Non-pigmented ciliary epithelial cell (primary cell): ENCODE measurements at places on chromosomes 12 and 14.

DNA sequence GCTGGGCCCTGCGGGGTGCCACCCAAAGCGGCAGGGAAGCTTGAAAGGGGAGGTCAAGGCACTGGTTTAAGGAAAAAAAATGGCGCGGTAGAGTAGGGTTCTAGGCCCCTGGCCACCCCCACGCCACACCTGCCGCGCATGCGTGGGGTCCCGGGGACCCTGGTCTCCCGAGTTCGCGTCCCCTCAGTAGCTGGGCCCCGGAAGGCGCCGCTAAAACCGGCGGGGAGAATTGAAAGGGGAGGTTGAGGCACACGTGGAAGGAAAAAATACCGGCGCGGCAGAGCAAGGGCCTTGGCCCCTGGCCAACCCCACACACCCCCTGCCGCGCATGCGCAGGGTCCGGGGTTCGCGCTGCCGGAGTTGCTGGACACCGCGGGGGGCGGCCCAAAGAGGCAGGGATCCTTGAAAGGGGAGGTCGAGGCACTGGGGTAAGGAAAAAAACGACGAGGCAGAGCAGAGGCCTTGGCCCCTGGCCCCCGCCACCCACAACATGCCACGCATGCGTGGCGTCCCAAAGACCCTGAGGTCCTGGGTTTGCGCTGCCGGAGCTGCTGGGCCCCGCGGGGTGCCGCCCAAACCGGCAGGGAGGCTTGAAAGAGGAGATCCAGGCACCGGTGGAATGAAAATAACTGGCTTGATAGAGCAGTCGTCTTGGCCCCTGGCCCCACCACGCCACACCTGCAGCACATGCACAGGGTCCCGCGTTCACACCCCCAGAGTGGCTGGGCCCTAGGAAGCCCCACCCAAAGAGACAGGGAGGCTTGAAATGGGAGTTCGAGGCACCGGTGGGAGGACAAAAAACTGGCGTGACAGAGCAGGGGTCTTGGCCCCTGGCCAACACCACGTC is 314.5 kb downstream of the ALG10 start:
- DNase-seq = no peak

GRCh38 chr12:132560614-132561426 is 49.6 kb downstream of the LRCOL1 start:
- DNase-seq = no peak

DNA sequence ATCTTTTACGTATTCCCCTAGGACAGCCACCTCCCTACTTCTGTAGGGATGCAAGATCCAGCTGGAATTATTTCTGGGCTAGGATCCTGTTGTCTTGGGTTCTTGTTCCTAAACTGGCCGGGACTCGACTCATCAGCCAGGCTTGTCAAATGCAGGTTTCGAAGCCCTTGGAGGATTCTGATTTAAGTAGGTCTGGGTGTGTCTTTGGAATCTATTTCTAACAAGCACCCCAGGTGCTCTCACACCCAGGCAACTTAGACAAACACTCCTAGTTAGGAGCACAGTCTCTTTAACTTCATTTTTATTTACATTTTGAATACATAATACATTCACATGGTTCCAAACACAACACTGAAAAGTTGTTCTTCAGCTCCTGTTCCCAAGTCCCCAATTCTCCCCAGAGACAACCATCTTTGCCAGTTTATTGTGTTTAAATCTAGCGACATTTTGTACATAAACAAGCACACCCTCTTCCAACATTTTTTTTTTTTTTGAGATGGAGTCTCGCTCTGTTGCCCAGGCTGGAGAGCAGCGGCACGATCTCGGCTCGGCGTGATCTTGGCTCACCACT is 20.9 kb downstream of the MORN3 start:
- DNase-seq = no peak

- no peak for DNase-seq
Measured at GRCh38 chr12:124098101-124098757, 125.2 kb downstream of the ZNF664 start.

DNA sequence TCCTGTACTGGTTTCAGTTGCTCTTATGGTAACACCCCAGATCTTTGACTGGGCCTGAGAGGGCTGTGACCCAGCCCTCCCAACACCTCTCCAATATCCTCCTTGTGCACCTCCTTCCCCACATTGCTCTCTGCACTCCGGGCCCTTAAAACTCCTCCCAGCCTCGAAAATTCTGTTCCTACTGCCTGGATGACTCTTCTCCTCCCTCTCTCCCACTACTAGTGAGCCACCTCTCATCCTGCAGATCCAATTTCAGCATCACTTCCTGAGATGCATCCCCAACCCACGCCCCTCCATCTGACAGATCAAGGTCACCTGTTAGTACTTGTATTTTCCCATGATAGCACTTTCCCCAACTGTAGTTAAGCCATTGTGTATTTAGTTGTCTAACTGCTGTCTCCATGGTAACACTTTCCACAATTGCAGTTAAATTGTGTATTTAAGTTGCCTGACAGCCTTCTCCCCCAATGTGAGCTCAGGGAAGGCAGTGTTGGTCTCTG is 11.5 kb upstream of the NT5DC3 start:
- no peak for DNase-seq

DNA sequence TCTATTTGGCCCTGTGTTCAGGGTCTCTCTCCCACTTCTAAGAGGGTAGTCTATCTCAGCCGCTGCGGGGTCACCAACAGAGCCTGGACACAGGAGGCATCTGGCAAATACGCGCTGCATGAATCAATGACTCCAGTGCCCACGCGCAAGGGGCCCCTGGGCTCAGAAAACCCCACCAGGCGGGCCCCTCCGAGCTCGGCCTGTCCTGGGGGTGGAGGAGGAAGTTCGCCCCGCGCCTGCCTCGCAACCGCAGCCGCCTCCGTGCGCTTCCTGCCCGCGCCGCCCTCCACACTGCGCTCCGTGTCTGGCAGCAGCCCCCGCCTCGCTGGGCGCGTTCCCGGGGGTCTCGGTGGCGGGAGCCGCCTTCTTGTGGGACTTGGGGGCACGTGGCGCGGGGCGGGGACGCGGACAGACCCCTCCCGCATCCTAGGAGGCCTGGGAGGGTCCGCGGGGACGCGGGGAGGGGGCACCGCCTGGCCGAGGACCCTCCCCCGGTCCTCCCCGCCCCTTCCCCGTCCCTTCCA is 811 bp upstream of the FBRSL1 start:
- DNase-seq = no peak

DNA sequence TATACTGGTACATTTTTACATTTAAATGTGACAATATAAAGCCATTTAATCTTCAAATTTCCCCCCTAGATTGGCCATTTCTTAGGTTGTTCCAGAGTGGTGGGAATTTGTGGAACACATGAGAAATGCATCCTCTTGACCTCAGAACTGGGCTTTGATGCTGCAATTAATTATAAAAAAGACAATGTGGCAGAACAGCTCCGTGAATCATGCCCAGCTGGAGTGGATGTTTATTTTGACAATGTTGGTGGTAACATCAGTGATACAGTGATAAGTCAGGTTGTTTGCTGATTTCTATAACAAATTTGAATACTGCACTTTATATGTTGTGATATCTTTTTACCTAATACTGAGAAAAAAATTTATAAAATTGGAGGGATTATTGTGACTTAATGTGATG is 7.6 kb upstream of the ZNF410 start:
- no peak for DNase-seq

DNA sequence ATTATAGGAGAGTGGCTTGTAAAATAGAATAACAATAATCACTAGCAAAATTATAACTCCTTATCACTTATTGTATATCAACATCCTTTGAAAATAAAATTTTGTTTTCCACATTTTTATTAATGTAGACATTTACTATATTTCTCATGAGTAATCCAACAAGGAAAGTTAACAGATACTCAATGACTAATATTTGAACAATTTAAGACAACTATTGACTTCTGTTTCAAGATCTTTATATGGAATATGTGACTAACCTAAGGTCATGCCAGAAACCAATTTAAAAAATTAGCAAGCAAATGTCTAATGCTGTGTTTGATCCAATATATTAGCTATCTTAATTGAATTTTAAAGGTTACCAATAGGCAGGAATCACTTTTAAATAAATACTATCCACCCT is 638.5 kb upstream of the FLRT2 start:
- DNase-seq = no peak

GRCh38 chr14:38250331-38250730 is 5.6 kb downstream of the CLEC14A start:
- no peak for DNase-seq

DNA sequence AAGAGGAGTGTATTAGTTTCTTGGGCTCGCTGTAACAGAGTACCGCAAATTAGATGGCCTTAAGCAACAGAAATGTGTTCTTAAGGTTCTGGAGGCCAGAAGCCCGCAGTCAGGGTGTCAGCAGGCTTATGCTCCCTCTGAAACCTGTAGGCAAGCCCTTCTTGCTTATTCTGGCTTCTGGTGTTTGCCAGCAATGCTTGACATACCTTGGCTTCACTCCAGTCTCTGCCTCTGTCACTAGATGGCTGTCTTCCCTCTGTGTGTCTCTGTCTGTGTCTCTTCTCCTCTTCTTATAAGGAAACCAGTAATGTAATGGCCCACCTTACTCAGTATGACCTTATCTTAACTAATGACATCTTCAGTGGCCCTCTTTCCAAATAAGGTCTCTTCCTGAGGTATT is 85.1 kb downstream of the DERA start:
- no peak for DNase-seq

- no peak for DNase-seq
Measured at GRCh38 chr12:106329231-106329982, 26.9 kb downstream of the TCP11L2 start.

DNA sequence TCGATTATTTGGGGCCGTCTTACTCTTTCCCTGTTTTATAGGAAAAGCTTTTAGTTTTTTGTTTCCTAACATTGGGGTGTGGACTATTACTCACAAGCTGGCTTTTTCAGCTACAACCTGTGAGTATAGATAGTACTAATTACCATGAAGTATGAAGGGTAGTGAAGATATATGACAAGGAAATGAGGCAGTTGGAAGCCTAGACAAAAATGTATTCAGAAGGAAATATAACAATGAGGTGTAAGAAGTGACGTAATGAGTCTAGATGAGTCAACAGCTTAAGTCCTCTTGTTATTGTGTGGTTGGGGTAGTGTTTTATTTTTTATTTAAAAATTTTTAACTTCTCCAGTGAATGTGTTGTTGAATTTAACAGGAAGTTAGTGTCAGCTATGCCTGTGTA is 804.5 kb downstream of the NRXN3 start:
- no peak for DNase-seq

GRCh38 chr12:111322336-111323250 is 46.3 kb downstream of the PHETA1 start:
- no peak for DNase-seq
